Fibroblast of gingiva (primary cell): ENCODE measurements at places on chromosomes 2 and 18.

GRCh38 chr2:186862869-186863709, 14.1 kb upstream of the ZSWIM2 start:
- DNase-seq: peak; percentile 31

- DNase-seq: no peak
Measured at GRCh38 chr2:241282555-241282954, 32.9 kb downstream of the HDLBP start.

- no peak for DNase-seq
Measured at GRCh38 chr18:37430357-37431076, 135.1 kb downstream of the CELF4 start.

GRCh38 chr2:129179199-129179598, 800.3 kb upstream of the RAB6C start:
- DNase-seq: no peak

DNA sequence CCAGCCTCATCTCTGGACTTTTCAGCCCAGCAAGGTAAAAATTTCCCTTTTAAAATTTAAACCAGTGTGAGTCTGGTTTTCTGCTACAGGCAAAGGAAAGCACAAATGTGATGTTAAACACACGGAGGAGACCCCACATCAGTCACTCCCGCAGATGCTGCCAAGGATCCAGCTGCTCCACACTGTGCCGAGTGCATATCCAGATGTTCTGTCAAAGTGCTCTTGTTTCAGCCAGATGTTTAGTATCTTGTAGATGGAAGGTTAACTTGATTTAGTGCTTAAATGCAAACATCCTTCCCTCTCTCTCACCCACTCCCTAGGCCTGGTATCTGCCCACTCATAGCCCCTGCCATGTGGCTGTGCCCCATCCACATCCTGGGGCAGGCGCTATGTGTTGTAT, 15.8 kb upstream of the ATOH8 start:
- no peak for DNase-seq

DNA sequence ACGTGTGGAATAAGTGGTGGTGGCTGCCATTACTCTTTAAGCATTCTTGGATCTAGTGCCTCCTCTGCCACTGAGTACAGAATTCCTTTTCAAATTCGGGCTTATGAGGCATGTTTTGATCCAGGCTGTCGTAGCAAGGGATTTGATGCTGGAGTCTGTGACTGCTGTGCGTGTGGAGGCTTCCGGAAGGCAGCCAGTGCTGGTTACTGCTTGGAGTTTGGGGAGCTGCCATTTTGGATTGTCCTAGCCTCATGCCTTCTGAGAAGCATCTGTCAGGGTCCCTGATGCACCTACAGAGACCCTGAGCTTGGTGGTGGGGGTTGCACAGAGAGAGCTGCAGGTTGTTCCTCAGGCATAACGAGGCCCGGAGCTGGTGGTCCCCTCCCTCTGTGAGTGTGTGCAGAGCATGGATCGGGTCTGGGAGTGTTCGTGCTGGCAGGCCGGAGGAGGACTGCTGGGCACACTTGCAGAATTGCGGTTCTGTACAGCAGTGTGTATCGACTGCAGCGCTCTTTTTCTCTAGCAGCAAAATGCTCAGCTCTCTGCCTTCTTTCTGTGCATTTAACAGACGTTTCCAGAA, 7.7 kb downstream of the HPCAL1 start:
- no peak for DNase-seq

- DNase-seq: no peak
Measured at GRCh38 chr2:120224735-120225548, 1.7 kb upstream of the TMEM185B start.

- DNase-seq: no peak
Measured at GRCh38 chr2:108417254-108417653, 31.8 kb upstream of the GCC2 start.

- no peak for DNase-seq
Measured at GRCh38 chr2:104164721-104165252, 689.1 kb upstream of the POU3F3 start.

DNA sequence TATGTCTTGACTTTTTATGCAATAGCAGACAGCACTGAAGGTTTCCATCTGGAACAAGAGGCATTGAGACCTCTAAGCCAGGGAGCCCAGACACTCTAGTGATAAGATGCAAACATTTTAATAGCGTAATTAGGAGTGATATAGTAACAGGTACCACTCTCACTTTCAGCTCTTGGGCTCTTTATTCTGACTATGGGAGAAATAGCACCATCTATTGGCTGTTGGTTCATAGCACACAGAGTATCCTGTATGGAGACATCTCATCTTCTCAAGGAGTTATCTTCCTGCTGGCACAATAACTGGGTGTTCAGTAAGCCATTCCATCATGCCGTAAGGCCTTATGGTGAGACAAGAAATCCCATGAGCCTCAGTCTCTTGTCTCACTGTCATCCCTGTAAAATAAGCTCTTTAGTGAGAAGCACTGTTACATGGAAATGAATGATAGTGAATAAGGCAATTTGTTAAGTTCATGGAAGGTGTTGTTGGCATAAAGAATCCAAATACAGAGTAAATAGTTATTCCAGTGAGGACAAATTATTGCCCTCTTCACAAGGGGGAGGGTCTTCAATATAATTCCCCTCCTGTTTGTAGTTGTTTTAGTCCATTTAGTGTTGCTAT, 48.3 kb downstream of the THUMPD2 start:
- no peak for DNase-seq

DNA sequence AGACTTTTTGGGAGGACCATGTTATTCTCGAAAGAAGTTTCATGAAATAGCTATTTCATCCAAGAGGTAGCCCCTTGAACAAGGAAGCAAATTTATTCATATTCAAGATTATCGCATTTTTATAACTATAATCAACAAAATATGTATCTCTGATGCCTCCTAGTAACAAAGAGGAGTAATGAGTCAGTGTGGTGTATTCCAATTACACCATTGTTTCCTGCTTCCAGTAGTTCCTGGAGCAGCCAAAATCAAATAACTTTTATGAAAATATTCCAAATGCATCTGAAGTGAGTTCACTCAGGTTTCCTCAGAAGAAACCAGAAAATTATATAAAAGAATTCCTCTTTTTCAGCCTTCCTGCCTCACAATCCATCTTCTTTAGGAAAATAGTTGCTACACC, 43.0 kb downstream of the ANKRD36B start:
- DNase-seq: no peak

DNA sequence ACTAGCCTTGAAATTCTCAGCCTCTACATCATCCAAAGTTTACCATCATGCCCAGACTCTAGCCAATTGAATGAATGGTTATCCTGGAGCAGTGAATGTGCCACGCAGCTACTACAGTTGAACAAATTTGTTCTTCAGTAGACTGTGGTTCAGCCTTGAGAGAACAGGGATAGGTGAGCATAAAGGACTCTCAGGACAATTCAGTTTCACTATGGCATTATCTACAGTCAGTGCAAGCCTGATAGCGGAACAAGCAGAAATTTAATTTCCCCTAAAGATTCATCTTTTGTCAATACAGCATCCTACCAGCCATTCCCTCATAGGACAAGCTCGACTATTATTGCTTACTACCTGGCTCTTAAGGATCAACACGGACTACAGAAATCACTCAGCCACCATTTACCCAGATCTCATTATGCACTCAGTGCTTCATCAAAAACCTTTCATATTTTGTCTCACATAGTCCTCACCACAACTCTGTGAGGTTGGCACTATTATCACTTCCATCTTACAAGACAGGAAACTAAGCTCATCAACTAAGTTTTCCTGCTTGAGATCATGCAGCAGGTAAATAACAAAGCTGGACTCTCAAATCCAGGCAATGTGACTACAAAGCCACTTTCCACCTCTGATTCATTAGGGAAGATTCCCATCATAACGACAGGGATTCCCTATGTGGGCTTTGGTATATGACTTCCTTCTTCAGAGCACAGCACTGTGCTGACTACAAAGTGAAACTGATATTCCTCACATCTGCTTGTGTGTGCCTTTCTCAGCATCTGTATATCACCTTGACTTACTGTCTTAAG, 181.5 kb upstream of the ACVR2A start:
- no peak for DNase-seq

GRCh38 chr2:216925636-216926366, 65.9 kb upstream of the TNP1 start:
- no peak for DNase-seq

DNA sequence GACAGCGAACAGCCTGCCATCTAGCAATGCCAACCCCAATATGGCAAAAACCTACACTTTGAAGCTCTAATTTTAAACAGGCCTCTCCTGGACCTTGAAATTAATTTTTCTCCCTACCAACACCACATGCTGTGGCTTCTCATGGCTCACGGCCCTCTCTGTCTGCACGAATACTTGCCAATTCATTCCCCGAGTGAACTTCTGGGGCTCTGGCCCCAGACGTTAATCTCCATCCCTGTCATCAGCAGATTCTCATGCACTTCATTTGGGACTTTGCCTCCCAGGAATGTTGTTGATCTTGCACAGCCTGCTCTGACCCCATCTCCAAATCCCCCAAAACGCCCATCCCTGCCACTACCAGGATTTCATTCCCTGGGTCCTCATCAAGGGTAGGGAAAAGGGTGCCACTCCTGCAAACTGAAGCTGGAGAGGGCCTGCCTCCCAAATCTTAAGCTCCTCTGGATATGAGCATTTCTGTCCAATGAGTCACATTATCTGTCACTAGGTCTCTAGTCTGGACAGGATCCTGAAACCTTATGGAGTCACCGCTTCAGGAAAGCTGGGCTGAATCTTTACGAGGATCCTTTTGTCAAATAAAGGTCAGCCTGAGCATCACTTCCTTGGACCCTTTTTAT, 10.4 kb downstream of the FIGLA start:
- no peak for DNase-seq
